WTC11 (cell line): ENCODE measurements at places on chromosomes 2 and 18.

- DNase-seq, result no peak
Measured at GRCh38 chr2:69945441-69945840, 16.0 kb downstream of the ASPRV1 start.

DNA sequence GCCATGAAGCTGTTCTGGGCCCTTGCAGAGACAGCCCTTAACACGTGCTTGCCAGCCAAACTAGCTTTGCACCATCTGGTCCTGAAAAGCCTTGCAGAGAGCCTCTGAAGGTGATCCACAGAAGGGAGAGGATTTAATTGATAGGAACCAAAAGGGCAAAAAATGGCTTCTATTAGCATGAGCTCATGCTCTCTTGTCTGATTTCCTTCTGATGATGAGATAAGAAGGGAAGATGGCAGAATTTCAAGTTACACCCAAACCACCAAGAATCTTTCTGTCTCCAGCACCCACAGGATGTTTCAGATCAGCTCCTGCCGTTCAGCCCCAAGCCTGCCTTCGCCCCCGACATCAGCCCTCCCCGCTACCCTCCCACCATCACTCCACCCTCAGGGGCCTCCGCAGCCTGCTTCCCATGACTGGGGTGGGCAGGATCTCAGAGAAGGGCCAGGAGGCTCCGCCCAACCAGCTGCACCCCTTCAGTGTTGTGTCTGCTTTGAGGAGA is 23.4 kb upstream of the GLI2 start:
- DNase-seq, result no peak

DNA sequence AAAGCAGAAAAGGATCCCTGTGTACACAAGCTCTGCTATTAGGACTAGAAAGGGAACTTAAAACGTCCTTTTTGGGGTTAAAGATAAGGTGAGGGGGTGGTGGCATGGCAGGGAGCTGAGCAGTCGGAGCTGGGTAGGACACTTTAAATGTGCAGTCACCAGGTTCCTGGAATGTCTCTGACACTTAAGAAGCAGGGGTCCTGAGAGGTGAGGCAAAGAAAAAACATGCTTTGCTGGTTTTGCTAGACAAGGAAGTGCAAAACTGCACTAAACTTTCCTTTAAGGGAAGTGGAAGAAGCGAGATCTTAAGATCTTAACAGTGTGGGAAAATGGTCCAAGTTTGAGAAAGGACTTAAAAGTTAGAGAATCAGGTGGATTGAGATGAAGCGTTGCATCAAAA is 99.5 kb upstream of the MAP3K20 start:
- DNase-seq, result no peak

- DNase-seq, result no peak
Measured at GRCh38 chr2:147523415-147523814, 321.4 kb upstream of the ACVR2A start.

GRCh38 chr18:46335534-46336101 is 231.4 kb downstream of the HAUS1 start:
- DNase-seq, result peak; percentile 61

DNA sequence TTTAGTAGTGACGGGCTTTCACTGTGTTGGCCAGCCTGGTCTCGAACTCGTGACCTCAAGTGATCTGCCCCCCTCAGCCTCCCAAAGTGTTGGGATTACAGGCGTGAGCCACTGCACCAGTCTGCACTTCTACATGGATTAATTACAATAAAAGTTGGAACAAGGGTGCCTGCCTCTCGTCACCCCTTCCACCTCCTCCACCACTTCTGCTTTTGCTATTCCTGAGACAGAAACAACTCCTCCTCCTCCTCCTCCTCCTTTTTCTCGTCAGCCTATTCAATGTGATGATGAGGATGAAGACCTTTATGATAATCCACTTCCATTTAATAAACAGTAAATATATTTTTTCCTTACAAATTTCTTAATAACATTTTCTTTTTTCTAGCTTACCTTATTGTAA is 35.2 kb downstream of the SRBD1 start:
- DNase-seq, result no peak

GRCh38 chr18:63763831-63764600 is 11.2 kb upstream of the SERPINB7 start:
- DNase-seq, result no peak

DNA sequence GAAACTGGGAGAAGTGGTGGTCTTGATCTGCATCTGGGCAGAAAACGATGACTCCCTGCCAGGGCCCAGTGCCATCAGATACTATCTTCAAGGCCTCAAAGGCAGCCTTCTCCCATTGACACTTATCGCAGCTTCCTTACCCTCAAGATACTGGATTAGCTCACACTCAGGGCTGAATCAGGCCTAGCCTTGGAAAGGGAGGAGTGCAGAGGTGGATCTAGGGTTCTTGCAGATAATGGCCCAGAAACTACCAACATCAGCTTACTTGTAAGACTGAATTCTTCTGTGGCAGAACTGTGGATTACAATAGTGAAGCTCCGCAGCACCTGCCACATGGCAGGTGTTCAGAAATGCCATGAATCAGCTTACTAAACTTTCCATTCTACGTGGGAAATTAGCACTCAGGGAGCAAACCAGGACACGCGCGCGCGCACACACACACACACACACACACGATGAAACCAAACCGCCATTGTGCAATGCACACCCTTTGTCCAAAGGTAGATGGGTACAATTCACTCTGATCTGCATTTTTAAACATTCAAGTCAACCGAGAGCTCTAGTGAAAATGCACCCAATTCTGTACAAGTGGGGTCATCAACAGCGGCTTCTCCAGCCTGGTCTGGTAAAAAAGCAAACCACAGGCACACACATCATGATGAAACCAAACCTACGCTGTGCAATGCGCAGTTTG is 26.3 kb upstream of the TMEM182 start:
- DNase-seq, result no peak

DNA sequence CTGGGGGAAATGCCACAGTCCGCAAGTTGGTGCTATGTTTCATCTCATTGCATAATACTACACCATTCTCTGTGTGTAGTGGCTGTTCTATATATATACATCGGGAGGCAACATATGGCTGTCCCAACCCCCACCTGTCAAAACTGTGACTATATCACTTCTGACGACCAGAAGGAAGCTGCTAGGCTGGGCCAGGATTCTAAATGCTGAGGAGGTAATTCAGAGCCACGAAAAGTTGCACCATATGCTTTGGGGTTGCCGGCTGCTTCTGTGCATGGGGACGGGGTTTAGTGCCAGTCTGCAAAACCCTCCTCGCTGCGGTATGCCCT is 117.3 kb downstream of the MSH2 start:
- DNase-seq, result no peak

DNA sequence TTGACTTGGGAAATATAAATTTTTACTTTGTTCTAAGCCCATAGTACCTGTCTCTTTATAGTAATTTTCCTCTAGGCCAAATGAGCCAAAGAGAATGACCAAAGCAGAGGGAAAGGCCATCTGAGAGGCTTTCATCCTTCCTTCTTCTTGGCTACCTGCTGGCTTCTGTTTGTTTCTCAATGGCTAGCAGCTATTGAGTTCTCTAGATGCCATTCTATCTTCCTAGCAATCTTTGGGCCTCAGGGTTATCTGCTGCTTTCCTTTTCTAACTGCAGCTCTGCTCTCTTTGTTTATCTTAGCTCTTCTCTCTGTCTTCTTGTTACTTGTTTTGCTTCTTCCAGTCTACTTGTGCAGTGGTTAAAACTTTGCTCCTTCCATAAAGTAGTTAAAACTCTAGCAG is 601.1 kb upstream of the NRXN1 start:
- DNase-seq, result no peak

DNA sequence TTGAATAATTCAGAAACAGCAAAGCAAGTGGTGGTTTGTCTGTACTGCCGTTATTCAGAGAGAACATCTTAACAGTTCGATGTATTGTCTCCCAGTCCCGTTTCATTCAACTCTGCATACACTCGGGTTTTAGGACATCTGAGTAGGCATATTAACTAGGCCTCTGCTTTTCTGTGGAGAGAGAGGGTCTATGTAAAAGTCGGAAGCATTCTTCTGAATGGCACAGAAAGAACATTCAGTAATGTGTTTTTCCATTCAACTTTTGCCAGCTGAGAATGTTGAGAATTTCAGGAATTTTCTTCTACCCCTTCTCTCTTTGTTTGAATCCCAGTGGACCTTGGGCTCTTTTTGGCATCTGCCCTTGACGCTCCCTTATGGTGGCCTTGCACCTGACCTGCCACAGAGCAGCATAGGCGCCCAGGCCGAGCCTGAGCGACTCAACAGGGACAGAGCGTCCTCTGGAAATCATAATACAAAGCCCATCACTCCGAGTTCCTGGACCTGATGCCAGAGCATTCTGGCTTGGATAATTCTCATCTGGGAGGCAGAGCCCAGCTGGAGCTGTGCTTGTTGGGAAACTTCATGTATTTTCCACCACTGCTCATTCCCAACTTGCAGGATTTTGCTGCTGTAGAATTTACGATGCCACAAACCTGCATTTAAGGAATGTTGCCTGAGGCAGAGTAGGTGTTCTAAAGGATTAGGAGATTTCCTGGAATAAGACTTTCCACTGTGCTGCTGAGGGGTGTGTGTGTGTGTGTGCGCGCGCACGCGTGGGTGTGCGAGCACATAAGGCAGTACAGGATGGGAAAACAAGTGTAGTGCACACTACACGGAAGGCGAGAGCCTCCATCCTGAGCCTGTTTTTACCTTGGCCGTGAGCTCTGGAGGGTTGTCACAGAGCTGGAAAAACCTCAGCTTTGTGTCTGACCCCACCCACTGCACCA is 77.2 kb upstream of the TXNDC2 start:
- peak; percentile 68 for DNase-seq

GRCh38 chr2:181203916-181204315 is 223.5 kb downstream of the UBE2E3 start:
- DNase-seq, result no peak

DNA sequence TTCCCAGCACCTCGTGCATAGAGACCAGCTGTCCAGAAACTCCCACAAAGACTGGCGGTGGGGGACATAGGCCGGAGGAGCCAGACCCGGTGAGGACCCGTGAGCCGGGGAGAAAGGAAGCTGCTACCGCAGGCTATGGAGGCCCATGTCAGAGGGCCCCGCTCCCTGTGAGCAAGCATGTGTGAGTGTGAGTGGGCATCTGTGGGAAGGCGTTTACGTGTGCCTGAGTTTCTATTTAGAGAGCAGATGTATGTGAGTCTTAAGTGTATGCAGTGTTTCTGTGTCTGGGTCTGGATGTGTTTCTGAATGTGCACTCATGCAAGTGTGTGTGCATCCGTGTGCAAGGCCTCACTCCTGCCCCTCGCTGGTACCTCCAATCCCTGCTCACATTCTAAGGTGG is 187.8 kb upstream of the RAB6C start:
- no peak for DNase-seq

DNA sequence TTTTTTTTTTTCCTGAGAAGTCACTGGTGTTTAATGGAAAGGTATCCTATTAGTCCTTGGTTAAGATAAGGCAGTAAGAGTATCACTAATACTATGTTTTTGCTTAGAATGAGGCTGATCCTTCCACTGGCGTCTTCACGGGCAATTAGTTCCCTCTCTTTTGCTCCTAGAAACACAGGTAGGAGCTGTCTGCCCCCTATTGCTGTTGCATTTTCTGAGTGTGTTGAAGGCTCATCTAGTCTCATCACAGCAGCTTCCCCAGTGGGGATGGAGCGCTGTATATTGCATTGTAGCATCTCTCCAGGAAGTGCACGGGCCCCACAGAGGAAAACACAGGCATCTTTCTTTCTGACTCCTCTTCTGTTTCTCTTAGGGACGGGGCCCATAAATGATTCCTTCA is 145.0 kb downstream of the NAPG start:
- no peak for DNase-seq

DNA sequence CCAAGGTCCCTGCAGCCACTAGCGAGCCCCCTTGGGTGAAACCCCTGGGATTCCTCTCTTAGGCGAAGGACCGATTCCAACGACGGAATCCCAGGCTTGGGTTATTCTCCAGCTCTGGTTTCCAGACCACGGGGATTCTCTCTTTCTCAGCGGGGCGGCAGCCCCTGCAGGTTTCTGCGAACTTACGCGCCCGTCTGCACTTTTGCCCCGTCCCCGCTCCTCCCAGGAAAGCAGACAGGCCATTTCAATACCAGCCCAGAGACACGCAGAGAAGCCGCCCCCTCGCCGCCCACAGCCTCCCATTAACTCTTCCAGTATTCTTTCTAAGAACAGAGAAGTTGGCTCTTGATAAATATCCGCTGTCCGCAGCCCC is 1.2 kb downstream of the CBLN2 start:
- peak; percentile 12 for DNase-seq

- no peak for DNase-seq
Measured at GRCh38 chr2:231617059-231617926, 24.6 kb downstream of the TEX44 start.

GRCh38 chr18:46485675-46486194 is 171.3 kb downstream of the LOXHD1 start:
- DNase-seq, result no peak

DNA sequence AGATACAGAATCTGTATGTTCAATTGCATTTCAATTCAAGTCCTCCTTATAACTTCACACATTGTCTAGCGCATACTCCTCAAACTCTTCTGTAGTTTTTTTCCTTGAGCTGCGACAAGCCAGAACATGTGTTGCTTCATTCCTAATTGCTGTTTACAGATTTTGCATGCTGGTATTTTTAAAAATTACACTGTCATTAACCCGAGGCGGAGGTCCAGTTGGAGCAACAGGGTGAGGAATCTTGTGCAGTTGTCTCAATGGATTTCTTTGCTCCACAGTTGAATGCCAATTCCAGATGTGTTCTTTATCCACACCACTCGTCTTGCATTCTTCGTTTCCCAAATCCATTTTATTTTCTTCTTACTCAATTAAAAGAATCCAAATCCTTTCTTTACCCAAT is 16.4 kb upstream of the SERPINB13 start:
- no peak for DNase-seq

DNA sequence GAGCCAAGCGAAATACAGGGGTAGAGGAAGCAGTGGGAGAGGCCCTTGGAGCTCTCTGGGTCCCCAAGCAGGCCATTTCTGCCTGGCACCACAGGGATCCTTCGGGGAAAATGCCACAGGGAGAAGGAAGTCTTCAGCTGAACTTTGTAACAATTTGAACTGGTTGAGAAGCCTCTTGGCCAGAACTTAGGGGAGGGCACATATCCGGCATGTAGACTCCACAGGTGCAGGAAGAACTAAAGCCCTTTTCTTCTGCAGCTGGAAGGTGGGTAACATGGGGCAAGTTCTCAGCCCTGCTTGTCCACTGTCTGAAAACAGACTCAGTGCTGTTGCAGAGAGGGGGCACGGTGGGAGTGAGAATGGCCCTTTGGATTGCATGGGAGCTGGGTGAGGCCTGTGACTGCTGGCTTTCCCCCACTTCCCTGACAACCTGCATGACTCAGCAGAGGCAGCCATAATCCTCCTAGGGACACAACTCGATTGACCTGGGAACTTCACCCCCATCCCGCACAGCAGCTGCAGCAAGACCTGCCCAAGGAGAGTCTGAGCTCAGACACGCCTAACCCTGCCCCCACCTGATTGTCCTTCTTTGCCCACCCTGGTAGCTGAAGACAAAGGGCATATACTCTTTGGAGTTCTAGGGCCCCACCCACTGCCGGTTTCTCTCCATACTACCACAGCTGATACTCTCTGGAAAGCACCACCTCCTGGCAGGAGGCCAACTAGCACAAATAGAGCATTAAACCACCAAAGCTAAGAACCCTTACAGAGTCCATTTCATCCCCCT is 101.6 kb upstream of the FAM136A start:
- peak; percentile 31 for DNase-seq
